ENCODE measurements at places on chromosomes 11 and 22.

DNA sequence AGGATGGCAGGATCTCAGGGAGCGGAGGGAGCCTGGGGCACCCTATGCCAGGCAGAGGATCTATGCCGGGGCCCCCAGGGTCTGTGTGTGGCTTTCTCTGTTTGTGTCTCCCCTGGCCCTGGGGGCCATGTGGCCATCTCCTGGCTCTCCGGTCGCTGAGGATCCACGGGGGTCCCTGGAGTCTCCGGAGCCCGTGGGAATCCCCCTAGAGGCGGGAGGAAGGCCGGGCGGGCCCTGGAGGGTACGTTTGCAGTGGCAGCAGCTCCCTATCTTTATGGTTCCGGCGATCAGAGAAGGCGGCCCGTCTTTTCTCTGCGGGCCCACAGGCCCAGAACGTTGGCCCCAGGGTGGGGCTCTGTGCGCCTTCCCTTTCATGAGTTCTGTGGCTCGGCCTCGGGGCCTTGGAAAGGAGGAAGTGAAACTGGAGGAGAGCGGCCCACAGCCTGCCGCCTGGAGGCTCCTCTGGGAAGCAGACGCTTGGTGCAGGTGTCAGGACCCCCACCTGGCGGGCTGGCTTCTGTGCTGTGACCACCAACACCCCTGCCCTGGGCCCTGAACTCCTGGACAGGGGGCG lies 82.1 kb downstream of the KCNQ1 start:
- DNase-seq = no peak

- DNase-seq = no peak
Observed at GRCh38 chr11:73451896-73452295, 75.7 kb downstream of the RELT start.

GRCh38 chr11:94032066-94032465 lies 10.9 kb downstream of the HEPHL1 start:
- DNase-seq = no peak

DNA sequence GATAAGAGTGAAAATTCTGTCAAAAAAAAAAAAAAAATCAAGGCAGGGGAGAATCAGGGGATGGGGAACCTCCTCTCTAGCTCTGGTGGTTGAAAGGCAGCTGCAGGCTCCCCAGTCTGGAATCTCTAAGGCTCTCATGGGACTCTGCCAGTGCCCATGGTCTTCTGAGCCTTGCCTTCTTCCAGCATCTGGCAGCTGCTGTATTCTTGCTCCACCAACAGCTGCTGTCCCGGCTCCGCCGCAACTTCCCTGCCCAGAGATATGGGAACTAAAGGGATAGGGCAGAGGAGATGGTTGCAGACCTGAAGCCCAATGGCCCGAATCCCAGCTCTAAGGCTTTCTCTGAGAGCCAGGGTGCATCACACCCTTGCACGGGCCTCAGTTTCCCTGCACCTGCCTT lies 49.5 kb upstream of the PHF21B start:
- no peak for DNase-seq

GRCh38 chr11:100546714-100547113 lies 140.4 kb upstream of the ARHGAP42 start:
- no peak for DNase-seq

DNA sequence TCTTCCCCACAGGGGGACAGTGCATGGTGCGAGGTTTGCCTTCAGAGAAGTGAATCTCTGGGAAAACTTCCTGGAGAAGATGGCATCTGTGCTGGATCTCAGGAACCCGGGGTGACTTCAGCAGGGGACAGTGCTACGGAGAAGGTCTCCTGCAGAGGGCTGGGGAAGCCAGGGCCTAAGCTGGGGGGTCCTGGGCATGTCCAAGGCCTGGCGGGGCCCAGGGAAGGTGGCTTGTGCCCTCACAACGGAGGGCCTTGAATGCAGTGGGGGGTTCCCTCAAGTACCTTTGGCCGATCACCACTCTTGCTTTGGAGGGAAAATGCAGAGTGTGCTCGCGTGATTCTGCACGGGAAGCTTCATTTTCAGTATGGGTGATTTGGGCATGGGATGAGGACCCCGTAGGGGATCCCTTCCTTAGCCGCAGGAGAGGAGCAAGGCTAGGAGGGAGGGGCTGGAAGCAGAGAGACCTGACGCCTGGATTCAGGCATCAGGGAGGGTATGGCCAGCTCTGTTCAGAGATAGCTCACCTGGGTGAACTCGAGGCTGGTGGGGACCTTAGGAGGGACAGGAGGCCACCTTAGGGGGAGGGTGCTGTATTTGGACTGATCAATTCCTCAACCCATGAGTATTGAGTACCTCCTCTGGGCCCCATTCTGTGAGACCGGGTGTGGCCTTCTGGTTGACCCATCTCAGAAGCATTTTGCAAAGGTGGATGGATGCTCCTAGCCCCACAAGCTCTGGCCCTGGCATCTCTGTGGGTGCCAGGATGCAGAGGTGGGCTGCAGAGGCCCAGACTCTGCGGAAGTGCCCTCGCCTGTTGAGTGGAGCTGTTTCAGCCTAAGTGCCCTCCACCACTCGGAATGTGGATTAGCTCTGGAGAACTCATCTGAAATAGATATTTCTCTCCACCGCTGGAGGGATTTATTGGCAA lies 529.4 kb downstream of the TBC1D22A start:
- DNase-seq = no peak

- DNase-seq = no peak
Observed at GRCh38 chr11:118846181-118846935, 37.3 kb upstream of the CXCR5 start.

DNA sequence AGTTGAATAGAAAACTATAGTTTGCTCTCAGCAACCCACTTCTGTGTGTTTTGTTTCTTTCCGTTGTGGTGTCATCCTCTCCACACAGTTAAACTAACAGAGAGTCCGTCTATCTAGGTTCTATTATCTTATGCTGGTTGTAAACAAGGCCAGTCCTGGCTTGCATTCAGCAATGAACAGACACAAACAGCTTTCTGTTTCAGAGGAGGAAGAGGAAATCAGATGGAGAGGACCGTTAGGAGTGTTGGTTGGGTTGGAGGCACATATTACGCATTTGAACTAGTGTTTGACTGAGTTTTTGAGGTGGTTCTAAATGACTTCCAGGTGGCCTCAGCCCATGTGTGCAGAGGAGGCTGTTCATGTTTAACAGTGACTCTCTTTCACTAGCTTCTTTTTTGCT lies 129.5 kb upstream of the SORL1-AS1 start:
- DNase-seq = no peak

GRCh38 chr11:70530010-70530409 lies 131.7 kb downstream of the CTTN start:
- DNase-seq = no peak
